ENCODE measurements at places on chromosomes 7 and 10.

DNA sequence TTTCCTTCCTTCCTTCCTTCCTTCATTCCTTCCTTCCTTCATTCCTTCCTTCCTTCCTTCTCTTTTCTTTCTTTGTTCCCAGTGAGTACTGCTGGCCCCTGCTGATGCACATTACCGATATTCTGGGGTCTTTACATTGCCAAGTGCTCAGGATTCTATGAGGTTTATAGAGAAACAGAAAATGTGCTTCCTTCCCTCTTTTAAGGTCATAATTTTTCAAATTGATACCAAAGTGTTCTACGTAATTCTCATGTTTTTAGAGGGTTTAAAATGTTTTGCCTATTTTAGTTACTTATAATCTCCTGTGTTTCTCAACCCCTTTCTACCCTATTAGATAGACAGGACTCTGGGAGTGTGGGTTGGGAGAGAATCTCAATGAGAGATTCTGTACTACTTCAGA is 291.2 kb downstream of the HDAC9 start:
- DNase-seq: no peak

GRCh38 chr10:30185916-30186315 is 126.5 kb upstream of the JCAD start:
- no peak for DNase-seq

DNA sequence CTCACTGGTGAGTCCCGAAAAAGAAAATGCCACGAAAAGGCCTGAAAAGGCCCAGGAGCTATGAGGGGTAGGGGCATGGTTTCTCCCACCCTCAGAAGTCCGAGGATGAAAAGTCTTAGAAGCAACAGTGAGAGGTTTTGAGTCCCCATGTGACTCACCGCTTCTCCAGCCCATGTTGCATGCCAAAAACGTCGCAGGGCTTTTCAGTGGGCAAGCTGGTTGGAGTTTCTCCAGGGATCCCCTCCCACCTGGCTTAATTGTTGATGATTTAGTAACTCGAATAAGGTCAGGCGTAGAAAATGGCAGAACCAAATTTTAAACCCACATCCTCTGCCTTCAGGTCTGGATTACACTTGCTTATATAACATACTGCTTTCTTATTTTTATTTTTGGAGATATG is 96.3 kb upstream of the ARMC3 start:
- DNase-seq: no peak

DNA sequence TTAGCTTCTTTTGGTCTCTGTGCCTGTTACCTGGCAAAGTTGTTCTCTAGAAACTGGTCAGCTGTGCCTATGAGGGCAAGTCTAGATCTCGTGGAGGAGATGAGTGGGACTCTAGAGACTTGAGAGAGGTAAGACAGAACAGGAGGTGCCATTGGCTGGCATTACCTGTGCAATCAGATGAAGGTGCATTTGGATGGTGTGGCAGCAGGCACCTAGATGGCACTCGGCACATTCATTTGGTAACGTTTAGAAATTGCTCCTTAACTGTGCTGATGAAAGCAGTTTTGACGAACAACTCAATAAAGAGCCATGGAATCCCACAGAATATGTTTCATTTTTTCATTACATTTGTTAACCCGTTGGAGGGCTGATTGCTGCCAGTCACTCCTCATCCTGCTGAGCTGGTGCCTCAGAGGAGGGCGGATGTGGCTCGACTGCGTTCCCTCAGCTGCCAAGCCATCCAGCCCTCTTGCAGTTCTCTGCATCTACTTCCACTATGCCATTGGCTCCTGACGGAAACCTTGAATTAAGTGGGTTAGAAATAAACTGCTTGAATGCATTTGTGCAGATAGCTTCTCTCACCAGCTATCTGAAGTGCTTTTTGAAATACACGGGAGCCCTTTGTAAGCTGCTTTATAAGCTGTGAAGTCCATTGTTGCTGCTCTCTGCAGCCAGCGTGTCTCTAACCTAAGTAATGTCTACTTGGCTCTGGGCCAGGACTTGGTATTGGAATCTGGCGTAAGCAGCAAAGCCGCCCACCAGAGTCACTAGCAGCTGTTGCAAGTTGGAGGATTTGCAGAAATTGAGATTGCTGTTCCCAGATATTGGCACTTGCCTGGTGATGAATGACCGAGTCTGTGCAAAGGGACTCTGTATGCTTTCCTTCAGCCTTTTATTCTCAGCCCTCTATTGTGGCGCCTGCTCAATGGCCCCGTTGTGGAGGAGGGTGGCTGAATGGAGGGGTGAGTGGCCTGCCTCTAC is 87.4 kb downstream of the LRRC4 start:
- DNase-seq: no peak

DNA sequence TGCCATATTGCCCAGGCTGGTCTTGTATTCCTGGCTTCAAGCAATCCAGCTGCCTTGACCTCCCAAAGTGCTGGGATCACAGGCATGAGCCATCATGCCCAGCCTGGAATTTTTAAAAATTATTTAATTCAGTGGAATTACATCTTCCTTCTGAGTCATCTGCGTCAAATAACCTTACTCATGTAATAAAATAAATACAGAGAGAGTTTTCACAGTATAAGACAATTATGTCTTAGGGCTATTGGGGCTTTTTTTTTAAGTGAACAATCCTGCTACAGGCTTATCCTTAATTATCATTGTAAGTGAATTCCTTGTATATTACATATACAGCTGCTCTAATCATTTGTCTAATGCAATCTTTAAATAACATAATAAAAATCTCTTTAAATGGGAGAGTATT is 108.3 kb downstream of the MAPK8 start:
- no peak for DNase-seq

DNA sequence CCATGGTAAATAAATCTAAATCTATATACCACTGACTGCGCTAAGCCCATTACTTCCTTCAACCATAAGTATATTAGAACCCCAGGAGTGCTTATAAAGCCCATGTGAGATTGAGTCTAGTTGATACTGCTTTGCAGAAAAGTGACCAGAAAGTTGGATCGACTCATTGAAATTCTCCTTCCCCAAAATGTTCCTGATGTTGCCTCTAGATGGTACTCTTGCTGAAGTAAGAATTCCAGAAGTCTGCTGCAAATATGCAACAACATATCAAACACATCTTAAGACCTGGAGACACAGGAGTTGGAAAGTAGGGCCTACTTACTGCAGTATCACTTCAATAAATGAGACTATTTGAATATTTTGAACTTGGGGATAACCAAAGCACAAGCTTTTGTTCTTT is 550.8 kb downstream of the IPMK start:
- DNase-seq: no peak

DNA sequence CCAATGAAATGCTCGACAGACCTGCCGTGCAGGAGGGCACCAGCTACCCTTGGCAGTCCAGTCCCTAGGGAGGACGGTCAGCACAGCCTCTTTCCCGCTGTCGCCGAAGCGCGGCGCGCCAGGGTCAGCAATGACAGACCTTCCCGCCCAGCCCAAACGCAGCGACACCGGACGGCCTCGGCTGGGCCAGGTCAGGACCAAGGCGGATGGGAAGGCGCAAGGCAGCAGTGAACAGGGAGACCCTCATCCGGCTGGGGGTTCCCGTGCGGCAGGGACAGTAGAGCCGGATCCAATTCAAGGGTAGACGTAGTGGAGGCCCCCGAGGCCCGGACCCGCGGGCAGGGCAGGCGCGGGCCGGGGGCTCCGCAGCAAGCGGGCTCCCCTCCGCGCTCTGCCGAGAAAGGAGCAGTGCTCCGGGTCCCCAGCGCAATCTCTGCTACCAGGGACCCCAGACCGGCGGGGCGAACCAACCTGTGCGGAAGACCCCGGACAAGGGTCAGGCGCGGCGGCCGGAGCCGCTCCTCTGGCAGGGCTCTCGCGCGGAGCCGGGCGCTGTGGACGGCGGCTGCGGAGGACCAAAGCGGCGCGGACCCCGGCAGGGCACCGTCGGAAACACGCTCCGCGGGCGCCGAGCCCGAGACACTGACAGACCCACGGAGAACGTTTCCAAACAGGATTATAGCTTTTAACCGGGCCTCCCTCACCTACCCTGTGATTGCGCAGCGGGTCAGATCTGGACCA is at the start of gene SEC31B:
TSS of gene SEC31B (minus strand) at position 551 of the 741 bp plus-strand sequence. CDS start 2,909 bp downstream, outside the sequence.
- no peak for DNase-seq

GRCh38 chr10:3995302-3996210 is 210.5 kb upstream of the KLF6 start:
- peak; percentile 56 for DNase-seq

DNA sequence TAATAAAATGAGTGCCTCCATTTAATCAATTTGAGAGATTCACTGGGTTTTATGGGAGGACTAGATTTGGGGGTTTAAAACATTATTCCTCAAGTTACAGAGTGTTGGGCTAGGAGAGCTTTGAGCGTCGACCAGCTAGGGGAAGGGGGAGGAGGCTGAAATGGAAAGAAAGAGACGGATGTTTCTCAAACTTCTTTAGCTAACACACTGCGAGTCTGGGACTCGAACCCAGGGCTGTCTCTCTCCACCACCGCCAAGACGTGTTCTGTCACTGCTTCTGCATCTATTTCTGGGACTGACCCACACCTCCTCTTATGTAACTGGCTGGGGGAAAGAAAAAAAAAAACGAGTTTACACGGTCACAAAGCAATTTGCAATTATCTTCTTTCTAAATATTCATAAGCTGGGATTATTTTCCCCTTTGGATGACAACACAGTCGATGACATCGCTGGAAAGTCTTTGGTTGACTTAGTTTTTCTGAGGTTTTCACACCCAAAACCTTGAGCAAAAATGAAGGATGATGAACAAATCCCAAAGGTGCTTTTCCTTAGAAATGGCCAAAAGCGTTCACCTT is 27.2 kb downstream of the CHST15 start:
- peak; percentile 73 for DNase-seq
